Stimulated activated CD4-positive, alpha-beta T cell treated with anti-CD3 and anti-CD28 coated beads, Interleukin-1b, Interleukin-23, amount 100 ng/mL, for 48 hours (primary cell): ENCODE measurements at places on chromosomes 16 and 17.

GRCh38 chr17:75087558-75088453 lies at the start of gene SLC16A5:
SLC16A5 (plus strand) TSS chr17:75087954; CDS start chr17:75093637, 5,683 bp downstream.
- peak; percentile 23 for DNase-seq

- DNase-seq: no peak
These were observed 401 bp downstream of the ARL16 start for GRCh38 chr17:81683208-81683583.

- DNase-seq: no peak
These were observed 520.9 kb upstream of the CDH5 start for GRCh38 chr16:65845466-65846209.

- DNase-seq: no peak
These were observed 23.5 kb downstream of the TBX4 start for GRCh38 chr17:61475726-61476125.

DNA sequence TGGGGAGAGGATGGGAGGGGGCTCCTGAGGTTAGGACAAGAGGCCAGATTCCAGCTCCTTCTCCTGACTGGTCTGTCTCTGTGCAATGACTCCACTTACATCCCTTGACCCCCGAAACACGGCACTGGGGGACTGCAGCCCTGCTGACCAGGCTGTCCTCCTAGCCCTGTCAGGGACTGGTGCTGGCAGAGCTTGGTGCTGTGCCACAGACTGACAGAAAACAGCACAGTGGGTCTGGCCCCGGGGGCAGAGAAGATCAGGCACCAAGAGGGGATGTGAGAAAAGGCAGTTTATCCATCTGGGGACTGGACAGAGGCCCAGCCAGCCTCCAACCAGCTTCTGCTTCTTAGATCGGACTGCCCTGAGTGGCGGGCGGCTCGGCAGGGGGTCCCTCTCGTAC lies 19.4 kb downstream of the SLC38A7 start:
- no peak for DNase-seq

GRCh38 chr17:2028234-2028614 lies 1.7 kb upstream of the DPH1 start:
- no peak for DNase-seq

- peak; percentile 84 for DNase-seq
These were observed 98.3 kb downstream of the PITPNC1 start for GRCh38 chr17:67475161-67475937.

GRCh38 chr17:57918017-57918895 lies 37.0 kb downstream of the CUEDC1 start:
- no peak for DNase-seq

DNA sequence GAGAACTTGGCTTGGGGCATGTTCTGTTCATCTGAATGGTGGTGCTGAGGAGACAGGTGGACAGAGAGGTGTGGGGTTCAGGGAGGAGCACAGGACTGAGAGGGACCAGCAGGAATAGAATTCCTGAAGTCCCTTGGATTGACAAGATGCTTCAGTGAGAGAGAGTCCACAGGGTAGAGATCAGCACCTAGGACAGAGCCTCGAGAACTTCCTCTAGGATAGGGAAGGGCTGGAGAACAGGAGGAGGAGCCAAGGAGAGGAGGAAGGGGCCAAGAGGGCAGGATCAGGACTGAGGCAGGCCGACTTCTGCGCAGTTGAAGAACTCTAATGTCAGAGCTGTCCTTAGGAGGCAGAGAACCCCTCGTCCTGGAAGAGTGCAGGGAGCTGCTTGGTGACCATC lies 138.4 kb downstream of the PRKCB start:
- no peak for DNase-seq

DNA sequence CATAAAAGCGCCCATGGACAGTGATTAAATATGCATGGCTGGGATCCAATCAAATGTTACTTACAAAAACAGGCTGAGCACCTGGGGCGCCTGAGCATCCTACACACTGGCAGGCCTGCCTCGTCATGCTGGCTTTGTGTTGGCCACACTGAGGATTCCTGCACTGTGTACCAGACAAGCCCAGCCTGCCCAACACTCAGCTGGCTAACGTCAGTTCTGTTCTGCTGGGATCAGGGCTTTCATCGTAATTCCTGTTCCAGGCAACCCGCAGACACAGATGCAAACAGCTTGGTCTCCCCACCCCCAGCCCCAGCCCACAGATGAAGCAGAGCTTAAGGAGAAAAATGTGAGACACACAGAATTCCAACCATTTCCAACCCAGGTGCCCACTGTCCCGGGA lies 30.7 kb downstream of the PIMREG start:
- DNase-seq: no peak

- no peak for DNase-seq
These were observed 2.9 kb downstream of the FXR2 start for GRCh38 chr17:7611635-7612293.

DNA sequence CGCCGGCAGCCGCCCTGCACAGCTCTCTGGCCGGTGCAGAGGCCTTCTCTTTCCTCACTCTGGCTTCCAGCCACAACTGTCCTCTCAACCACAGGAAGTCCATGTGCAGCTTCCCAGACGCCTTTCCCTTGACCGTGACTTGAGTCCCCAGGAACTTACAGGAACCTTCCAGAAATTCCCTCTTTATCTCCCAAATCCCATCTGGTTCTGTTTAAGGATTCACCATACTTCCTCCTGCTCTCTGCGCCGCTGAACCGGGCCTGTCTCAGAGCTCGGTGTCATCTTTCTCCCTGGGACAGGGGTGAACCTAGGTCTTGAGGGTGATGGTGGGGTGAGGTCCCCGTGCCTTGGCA lies 65.2 kb upstream of the ZNF469 start:
- no peak for DNase-seq

GRCh38 chr16:80541306-80541694 lies 507 bp downstream of the DYNLRB2 start:
- no peak for DNase-seq

DNA sequence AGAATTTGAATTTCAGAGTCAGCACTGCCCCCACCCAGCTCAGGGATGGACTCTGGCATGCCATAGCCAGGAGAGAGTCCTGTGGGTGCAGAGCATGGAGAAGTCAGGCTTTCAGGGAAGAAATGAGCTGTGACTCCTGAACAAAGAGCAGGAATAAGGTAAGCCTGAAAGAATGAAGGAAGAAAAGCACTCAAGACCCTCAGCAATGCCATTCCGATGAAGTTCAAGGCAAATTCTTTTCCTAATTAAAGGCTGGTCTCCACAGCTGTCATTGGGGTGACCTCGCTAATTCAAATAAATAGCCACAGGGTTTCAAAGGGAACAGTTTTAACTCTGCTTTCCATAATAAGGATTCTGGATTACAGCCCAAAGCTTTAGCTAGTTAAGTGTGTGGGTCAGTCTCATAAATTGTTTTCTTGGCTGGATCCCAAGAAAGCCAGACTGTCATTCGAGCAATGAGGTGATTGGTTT lies 31.7 kb downstream of the TOM1L2 start:
- no peak for DNase-seq

- DNase-seq: no peak
These were observed 15.7 kb downstream of the ETV4 start for GRCh38 chr17:43530288-43531081.

- no peak for DNase-seq
These were observed 129.6 kb downstream of the CPPED1 start for GRCh38 chr16:12674071-12674470.

- DNase-seq: no peak
These were observed 12.0 kb upstream of the BCAS3 start for GRCh38 chr17:60665602-60666001.

DNA sequence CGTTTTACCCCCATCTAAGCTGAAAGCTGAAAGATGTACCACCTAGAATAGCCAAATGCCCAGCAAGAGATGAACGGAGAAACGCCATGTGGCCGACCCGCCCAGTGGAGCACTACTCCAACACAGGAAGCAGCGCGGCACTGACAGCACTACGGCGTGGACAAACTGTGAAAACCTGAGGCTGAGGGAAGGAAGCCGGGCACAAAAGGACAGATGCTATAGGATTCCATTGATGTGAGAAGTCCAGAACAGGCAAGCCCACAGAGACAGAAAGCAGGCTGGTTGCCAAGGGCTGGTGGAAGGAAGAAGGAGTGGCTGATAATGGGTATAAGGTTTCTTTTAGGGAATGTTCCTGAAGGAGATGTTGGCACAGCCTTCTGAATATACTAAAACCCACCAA lies 29.4 kb upstream of the SLC38A8 start:
- no peak for DNase-seq

- peak; percentile 89 for DNase-seq
These were observed 4.2 kb downstream of the NR1D1 start for GRCh38 chr17:40095944-40096791.
